ENCODE measurements at places on chromosomes 12 and 14. TPM values are rescaled to one million over a fixed set of nuclear protein-coding genes. Genes with fewer than 3 reads are reported as not detected.

- H3K4me1 ChIP-seq = no peaks in the 10 kb centered on the region
- DNase-seq = no peak
- no peak overlapping the region for H3K4me3 ChIP-seq
- H3K27me3 ChIP-seq = no peaks in the 10 kb centered on the region
- H3K36me3 ChIP-seq = no peaks in the 10 kb centered on the region
These were observed 388.5 kb downstream of the PAWR start for GRCh38 chr12:79302162-79302814.

GRCh38 chr14:99524091-99524661 lies 43.0 kb downstream of the CCNK start:
- peak; percentile 56 for DNase-seq
- no peak overlapping the region for H3K27ac ChIP-seq
- H3K36me3 ChIP-seq = no peaks in the 10 kb centered on the region
- H3K4me3 ChIP-seq = no peak overlapping the region
- H3K4me1 ChIP-seq = peaks cover 32% of the 10 kb centered on the region

GRCh38 chr12:49706351-49707127 lies 666 bp downstream of the FMNL3 start:
- H3K27ac ChIP-seq = peak overlapping the region; percentile 78
- peak; percentile 20 for DNase-seq
- H3K36me3 ChIP-seq = no peaks in the 10 kb centered on the region
- H3K4me1 ChIP-seq = peaks cover 44% of the 10 kb centered on the region

Gene CCDC198
- 7.0 TPM for total RNA-seq

- H3K4me3 ChIP-seq = no peak overlapping the region
- H3K36me3 ChIP-seq = no peaks in the 10 kb centered on the region
- H3K27ac ChIP-seq = peak overlapping the region; percentile 24
- peak; percentile 75 for DNase-seq
- H3K4me1 ChIP-seq = peaks cover 24% of the 10 kb centered on the region
These were observed 46.6 kb downstream of the SUSD6 start for GRCh38 chr14:69657950-69658355.

DNA sequence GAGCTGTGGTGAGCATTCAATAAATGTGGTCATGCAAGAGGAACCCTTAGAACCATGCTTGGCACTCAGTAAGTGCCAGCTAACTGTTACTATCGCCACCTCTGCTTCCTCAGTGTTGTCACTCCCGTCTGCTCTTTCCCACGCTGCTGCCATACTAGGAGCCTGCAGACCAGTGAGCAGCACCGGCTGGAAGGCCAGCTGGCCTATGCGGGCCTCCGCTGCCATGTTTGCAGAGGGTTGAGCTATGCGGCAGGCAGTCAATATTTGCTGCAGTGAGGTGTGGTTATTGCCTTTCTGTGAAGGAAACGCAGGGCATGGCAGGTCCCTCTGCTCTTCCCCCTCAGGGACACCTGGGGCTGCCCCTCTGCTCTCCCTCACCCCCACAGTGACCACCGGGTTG lies 13.0 kb downstream of the KMT5A start:
- H3K27ac ChIP-seq = no peak overlapping the region
- no peaks in the 10 kb centered on the region for H3K27me3 ChIP-seq
- peaks cover 18% of the 10 kb centered on the region for H3K4me1 ChIP-seq
- no peak for DNase-seq
- H3K36me3 ChIP-seq = peaks cover 44% of the 10 kb centered on the region

Gene OVCH1
- total RNA-seq = not detected

GRCh38 chr12:108103517-108103916 lies 25.6 kb upstream of the WSCD2 start:
- no peak overlapping the region for H3K27ac ChIP-seq
- no peak overlapping the region for H3K4me3 ChIP-seq
- H3K4me1 ChIP-seq = no peaks in the 10 kb centered on the region
- DNase-seq = no peak
- H3K27me3 ChIP-seq = no peaks in the 10 kb centered on the region

Gene GUCY2C
- total RNA-seq = 0.09 TPM

DNA sequence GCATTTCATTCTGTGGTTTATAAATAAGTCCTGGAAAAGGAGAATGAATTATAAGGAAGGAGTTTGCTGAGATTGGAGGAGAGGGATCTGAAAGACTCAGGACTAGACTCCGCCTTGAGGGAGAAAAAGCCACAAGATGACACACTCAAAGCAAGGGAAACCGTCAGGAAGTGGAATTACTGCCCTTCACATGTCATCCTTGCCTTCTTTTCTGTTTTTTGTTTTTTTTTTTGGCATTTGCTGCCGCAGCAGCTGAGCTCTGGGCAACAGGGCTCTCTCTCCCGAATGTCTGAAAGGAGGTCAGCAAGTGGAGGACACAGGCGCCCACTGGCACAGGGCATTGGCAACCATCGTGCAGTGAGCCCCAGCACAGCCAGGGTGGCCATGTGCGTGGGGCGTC lies 344.9 kb downstream of the DPF3 start:
- H3K4me1 ChIP-seq = peaks cover 21% of the 10 kb centered on the region
- DNase-seq = no peak
- no peaks in the 10 kb centered on the region for H3K36me3 ChIP-seq

- no peak for DNase-seq
- H3K4me1 ChIP-seq = peaks cover 20% of the 10 kb centered on the region
- no peaks in the 10 kb centered on the region for H3K27me3 ChIP-seq
- no peak overlapping the region for H3K4me3 ChIP-seq
These were observed 74.4 kb downstream of the ANKS1B start for GRCh38 chr12:99910342-99910741.

- DNase-seq = no peak
- H3K4me3 ChIP-seq = no peak overlapping the region
- peaks cover 9% of the 10 kb centered on the region for H3K4me1 ChIP-seq
- peaks cover 4% of the 10 kb centered on the region for H3K27me3 ChIP-seq
- H3K27ac ChIP-seq = no peak overlapping the region
These were observed 16.2 kb upstream of the MYL2 start for GRCh38 chr12:110936367-110937103.

Gene TPH2
- total RNA-seq = 0.24 TPM

DNA sequence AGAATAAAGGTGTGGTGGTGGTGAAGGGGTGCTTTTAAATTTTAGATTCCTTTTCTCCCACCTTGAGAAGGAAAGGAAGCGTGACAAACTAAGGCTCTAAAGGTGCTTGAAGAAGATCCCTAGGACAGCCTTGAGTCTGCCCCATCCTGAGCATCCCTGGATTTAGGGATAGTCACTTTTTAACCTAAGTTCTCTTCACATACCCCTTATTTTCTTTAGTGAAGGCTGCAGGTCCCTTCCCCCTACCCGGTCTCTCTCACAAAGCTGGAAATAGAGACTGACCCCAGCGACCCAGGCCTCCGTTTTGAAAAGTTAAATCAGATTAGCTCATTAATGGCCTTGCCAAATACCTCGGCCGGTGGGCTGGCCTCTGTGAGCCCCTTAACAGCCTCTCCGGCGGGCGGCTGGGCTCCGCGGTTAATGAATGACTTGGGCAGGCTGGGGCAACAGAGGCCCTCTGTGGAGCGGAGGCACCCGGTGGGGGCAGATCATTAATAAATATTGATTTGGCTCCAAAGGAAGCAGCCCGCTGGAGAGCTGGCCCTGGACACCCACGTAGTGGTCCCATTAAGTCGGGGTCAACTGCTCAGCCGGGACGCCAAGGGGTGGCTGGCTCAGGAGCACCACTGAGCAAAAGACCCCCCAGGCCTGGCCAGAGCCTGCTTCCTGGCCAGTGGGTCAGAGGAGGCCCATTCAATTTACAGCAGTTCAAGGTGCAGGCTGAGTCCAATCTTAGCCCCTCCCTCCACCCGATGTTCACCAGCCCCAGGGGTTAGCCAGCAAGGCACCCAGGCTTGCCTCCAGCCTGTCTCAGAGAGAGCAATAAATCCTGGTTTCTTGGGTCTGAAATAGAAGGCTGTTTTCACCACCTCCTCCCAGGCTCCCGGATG lies 31.8 kb downstream of the PAH start:
- no peaks in the 10 kb centered on the region for H3K36me3 ChIP-seq
- no peaks in the 10 kb centered on the region for H3K4me1 ChIP-seq
- no peak for DNase-seq
- peaks cover 2% of the 10 kb centered on the region for H3K27me3 ChIP-seq

DNA sequence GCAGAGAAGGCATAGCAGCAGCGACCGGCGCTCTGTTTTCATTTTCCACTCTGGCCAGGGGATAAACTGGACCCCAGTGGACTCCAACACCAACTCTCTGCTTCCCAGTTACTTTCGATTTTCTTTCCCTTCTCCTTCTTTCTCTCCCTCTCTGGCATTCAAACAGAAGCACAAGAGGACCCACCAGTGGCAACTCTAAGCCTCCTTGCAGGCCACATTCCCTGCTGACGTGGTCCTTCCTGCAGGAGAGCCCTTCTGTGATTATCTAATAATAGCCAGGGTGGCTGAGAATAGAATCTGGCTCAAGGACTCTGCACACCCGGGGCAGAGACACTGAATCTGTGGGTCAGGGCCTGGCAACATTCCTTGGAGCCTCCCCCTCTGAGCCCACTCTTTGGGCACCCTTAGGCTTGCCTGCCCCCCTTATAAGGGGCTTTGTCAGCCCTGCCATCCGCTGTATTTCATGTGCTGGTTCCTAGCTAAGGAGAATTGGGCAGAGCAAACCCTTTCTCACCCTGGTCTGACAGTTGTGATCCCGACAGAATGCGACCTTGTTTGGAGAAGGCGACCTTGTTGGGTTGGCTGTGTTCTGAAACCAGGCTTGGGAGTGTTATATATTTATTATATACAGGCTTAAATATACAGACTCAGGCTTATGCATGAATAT lies 8.2 kb upstream of the HOXC6 start:
- no peaks in the 10 kb centered on the region for H3K36me3 ChIP-seq
- H3K27ac ChIP-seq = no peak overlapping the region
- peaks cover 84% of the 10 kb centered on the region for H3K27me3 ChIP-seq

GRCh38 chr12:104134882-104135281 lies 3.1 kb downstream of the NFYB start:
- H3K27ac ChIP-seq = no peak overlapping the region
- peaks cover 30% of the 10 kb centered on the region for H3K4me1 ChIP-seq
- H3K36me3 ChIP-seq = peaks cover 8% of the 10 kb centered on the region
- DNase-seq = no peak

Gene AQP2
- total RNA-seq = not detected

DNA sequence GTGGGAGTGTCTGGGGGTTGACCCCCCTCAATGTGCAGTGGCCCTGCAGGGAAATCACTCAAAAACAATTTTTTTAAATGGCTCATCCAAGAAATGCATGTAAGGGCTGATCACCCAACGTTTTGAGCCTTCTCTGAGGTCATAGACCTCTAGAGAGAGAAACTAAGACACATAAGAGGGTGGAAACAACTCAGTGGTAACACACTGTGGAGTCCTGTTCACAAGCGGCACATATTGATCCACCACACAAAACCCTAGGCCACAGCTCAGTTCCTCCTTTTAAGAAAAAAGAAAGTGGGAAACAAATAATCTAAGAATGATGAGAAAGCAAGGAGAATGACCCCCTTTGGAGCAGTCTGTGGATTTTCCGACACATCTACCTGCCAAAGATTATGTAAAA lies 83.0 kb upstream of the METAP2 start:
- H3K27me3 ChIP-seq = peaks cover 1% of the 10 kb centered on the region
- DNase-seq = no peak
- no peaks in the 10 kb centered on the region for H3K36me3 ChIP-seq
- no peaks in the 10 kb centered on the region for H3K4me1 ChIP-seq
- no peak overlapping the region for H3K4me3 ChIP-seq
- H3K27ac ChIP-seq = no peak overlapping the region

Gene LAG3
- 2.0 TPM for total RNA-seq

Gene TMEM119
- 1.8 TPM for total RNA-seq

DNA sequence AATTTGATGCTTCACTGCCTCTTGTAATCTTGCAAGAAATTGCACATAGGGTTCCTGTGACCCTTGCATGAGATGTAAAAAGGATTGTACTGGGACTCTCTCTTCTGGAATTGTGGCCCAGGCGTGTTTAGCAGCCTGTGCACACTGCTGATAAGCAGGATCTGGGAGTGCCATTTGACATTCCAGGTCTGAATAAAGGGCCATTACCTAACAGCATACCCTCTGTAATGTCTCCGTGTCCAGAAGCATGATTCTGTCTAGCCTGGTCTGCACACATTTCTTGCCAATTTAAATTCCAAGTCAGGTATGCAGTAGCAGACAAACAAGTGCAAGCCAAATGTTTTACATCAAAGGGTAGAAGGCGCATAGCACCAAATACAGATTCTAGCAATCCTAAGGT lies 18.1 kb upstream of the MAPKAPK5 start:
- H3K36me3 ChIP-seq = no peaks in the 10 kb centered on the region
- no peaks in the 10 kb centered on the region for H3K4me1 ChIP-seq
- DNase-seq = no peak
- H3K27ac ChIP-seq = no peak overlapping the region
- no peak overlapping the region for H3K4me3 ChIP-seq

Gene LRRC9
- not detected for total RNA-seq

- H3K4me1 ChIP-seq = no peaks in the 10 kb centered on the region
- DNase-seq = peak; percentile 61
- no peaks in the 10 kb centered on the region for H3K36me3 ChIP-seq
These were observed 219.7 kb upstream of the TMPO start for GRCh38 chr12:98295681-98296080.

DNA sequence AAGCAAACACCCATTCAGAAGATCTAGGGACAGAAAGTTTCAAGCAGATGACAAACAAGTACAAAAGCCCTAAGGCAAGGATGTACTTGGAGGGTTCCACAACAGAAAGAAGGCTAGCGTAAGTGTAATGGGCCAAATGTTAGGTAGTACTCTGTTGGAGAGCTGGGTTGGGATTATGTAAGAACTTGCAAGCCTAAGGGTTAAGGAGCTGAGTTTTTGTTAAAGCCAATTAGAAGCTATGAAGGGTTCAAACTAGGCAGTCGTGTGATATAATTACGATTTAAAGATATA lies 41.4 kb downstream of the HECTD1 start:
- peaks cover 24% of the 10 kb centered on the region for H3K36me3 ChIP-seq
- DNase-seq = no peak
- no peaks in the 10 kb centered on the region for H3K27me3 ChIP-seq
- H3K4me1 ChIP-seq = peaks cover 20% of the 10 kb centered on the region
- H3K27ac ChIP-seq = peak overlapping the region; percentile 58

GRCh38 chr12:62533755-62534107 lies 67.1 kb downstream of the MON2 start:
- no peak for DNase-seq
- no peak overlapping the region for H3K27ac ChIP-seq
- H3K4me3 ChIP-seq = no peak overlapping the region
- H3K36me3 ChIP-seq = peaks cover 17% of the 10 kb centered on the region

Gene RAD51AP1
- total RNA-seq = 5.3 TPM

DNA sequence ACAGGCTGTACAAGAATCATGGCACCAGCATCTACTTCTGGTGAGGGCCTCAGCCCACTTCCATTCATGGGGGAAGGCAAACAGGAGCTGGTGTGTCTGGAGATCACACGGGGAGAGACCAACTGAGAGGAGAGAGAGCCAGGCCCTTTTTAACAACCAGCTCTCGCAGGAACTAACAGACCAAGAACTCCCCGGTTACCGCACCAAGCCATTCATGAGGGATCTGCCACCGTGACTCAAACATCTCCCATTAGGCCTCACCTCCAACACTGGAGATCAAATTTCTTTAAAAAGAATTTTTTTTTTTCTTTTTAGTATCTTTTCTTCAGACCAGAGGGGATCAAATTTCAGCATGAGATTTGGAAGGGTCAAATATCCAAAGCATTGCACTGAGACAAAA lies 16.7 kb upstream of the AQP2 start:
- H3K27me3 ChIP-seq = no peaks in the 10 kb centered on the region
- H3K36me3 ChIP-seq = no peaks in the 10 kb centered on the region
- H3K4me3 ChIP-seq = no peak overlapping the region

- no peak overlapping the region for H3K27ac ChIP-seq
These were observed 323.8 kb upstream of the SYT1 start for GRCh38 chr12:78540606-78541336.

Gene TDRD9
- not detected for total RNA-seq

Data from astrocyte (in vitro differentiated cells and primary cell).